Muscle of arm (tissue), 14 donors: ENCODE measurements at places on chromosomes 16 and 17. TPM values are rescaled to one million over a fixed set of nuclear protein-coding genes. Genes with fewer than 3 reads are reported as not detected.

CENPT gene
- polyA plus RNA-seq: 36.4 TPM

USP43 gene
- polyA plus RNA-seq: not detected

NEUROD2 gene
- 0.03 TPM for polyA plus RNA-seq

MYL4 gene
- 1,582 TPM for polyA plus RNA-seq
